ENCODE measurements at places on chromosomes 7 and 10.

DNA sequence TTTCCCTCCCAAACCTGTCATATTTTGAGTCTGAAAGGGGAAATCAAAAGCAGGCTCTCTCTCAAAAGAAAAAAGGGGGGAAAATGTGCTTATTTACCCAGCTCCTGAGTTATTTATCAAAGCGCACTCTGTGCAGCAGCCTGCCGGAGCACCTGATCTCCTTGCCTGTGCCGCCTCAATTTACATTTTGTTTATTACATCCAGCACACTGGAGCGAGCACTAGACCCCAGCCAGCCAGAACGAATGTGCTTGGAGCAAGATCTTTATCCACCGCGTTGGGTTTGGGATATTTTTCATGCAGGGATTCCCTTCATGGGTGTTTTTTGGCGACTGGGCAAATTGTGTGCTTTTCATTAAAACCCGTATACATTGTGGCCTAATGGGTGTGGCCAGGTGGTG is 161.9 kb upstream of the INSYN2A start:
- no peak for DNase-seq

GRCh38 chr10:37831495-37832333 is 25.7 kb downstream of the ZNF248 start:
- no peak for DNase-seq

- DNase-seq: no peak
These were observed 4.0 kb downstream of the PDAP1 start for GRCh38 chr7:99404235-99404976.

DNA sequence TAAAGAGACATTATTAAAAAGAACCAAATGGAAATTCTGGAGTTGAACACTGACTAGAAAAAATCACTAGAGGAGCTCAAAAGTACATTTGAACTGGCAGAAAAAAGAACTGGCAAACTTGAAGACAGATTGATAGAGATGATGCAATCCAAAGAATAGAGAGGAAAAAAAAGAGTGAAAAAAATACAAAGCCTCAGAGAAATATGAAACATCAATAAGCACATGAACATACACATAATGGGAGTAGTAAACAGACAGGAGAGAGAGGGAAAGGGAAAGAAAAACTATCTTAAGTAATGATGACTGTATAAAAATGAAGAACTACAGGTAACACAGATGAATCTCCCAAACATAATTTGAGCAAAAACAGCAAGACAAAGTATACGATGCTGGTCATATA is 61.1 kb downstream of the CNOT4 start:
- no peak for DNase-seq

DNA sequence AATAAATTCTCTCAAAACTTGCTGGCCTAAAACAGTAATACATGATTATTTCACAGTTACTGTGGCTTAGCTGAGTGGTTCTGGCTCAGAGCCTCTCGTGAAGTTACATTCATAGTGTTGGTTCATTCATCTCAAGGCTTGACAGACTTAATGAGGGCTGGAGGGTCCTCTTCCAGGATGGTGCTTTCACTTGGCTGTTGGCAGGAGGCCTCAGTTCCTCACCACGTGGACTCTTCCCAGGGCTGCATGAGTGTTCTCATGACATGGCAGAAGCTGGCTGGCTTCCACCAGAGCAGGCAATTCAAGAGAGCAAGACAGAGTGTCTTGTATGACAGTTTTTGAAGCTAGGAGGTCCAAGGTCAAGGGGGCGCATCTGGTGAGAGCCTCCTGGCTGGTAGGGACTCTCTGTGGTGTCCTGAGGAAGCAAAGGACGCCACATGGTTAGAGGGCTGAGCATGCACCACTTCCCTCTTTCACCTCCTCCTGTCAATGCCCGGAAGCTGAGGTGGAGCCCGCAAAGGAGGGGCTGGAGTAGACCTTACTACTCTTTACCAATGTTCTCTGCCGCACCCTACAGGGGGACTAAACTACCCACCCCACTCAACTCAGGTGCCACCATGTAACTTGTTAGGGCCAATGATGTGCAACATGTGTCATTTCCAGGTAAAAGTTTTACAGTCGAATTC is 58.2 kb upstream of the YAE1 start:
- DNase-seq: no peak

DNA sequence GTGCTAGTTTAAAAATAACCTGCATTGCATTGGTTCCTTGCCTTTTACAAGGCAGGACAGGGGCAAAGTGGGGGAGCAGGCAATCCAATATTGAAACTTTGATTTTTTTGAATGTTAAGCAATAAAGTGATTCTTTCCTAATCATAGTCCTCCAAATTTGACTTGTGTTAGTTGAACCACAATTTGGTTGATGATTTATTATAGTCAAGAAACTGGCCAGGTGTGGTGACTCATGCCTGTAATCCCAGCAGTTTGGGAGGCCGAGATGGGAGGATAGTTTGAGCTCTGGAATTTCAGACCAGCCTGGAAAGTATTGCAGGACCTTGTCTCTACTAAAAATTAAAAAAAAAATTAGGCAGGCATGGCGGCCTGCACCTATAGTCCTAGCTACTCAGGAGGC is 27.9 kb upstream of the ABLIM1 start:
- DNase-seq: no peak

DNA sequence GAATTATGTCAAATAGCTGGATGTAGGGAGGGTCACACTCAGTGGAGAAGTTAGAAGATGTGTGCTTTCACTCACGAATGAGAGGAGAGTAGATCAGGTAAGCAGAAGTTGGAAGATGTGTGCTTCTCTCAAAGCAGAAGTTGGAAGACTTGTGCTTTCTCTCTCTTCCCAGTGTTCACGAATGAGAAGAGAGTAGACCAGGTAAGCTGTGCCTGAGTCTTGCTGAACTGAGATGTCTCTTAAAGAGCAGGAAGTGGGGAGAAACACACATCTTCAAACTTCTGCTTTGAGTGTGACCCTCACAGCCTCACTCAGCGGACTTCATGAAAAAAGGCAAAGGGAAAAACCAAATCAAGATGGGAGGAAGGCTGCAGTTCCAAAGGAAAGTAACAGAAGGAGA is 7.0 kb upstream of the TMEM243 start:
- DNase-seq: no peak

DNA sequence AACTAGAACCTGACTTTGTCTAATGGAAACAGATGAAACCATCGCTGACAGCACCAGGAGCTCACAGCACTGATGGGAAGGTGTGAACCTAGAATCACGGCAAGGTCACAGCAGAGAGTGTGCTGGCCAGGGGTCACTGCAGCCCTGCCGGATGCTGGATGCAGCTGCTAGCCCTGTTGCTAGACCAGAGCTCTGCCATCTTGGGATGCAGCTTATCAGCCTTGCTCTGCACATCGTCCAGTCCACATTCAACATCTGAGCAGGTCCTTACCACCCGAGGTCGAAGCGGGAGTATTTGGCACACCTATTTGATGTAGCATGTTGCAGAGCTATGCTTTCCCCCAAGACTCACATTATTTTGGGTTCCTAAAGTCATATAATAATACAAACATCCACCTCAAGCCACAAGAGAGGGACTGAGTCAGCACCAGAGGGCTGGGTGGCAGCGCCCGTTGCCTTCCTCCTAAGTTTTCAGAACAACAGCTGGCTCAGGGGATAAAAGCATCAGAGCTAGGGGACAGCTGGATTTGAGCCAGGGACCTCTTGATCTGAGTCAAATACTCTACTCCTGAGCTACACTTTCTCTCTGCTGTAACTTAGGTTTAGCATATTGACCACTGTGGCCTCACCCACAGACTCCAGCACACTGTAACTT is 135.3 kb downstream of the ZNF467 start:
- DNase-seq: no peak

- DNase-seq: no peak
These were observed 24.6 kb upstream of the MPP7 start for GRCh38 chr10:28327491-28327880.

DNA sequence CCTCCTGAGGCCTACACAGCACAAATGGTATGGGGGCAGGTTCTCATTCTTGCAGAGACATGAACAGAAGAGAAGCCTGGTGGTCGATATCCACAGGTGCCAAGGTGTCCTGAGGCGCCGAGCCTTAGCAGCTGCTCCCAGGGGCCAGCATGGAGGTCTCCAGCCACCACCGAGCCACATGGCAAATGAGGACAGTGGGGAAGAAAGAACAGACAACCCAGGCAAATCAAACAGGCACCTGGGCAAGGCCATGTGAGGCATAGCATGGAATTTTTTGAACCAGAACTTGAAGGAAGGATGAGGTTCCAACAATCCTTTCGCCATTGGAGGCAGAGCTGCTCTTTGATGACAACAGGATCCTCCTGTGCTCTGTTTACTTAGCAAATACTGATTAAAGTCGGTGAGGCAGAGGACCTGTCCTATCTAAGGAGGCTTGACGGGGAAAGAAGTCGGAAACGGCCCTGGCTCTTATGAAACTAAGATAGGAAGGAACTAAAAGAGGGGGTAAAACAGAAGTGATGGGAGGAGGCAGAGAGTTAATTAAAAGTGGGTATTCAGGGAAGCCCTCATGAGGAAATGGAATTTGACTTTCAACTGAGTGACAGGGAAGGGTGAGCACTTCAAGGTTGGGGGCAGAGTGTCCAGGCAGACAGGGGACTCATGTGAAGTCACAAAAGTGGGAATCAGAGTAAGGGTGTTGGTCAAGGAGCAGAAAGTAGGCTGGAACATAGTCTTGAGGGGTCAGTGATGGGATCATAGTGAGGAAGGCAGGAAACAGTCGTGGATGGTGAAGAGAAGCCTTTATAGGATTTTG is 8.6 kb upstream of the CALML3 start:
- DNase-seq: no peak

DNA sequence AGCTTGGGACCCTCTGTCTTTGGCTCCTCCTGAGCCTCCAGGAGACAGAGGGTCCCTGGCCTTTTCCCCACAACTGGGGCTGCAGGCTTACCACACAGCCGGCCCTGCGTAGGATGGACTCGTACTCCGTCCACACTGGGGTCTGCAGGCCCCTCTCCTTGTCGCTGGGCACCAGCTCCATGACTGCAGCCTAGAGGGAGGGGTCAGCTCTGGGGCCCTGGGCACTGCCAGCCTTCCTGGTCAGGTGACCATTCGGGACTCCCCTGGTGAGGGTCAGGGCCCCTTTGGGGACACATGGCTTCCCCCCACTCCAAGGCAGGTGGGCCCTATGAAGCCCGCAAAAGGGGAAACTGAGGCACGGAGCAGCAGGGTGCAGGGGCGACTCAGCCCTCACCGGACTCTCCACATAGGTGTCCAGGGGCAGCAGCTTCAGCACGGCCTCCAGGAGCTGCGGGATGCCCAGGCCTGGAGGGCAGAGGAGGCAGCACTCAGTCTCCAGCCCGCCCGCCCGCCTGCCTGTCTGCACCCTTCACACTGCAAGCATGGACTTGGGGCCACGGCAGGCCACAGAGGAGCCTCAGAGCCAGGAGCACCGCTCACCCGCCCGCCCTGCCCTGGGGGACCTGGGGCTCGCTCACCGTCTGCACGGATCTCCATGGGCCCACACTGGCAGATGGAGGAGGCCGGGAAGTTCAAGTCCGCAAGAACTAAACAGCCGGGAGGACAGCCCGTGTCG is 1.1 kb downstream of the FUOM start:
- peak; percentile 37 for DNase-seq

- no peak for DNase-seq
These were observed 682.8 kb upstream of the NRP1 start for GRCh38 chr10:34017281-34017680.

DNA sequence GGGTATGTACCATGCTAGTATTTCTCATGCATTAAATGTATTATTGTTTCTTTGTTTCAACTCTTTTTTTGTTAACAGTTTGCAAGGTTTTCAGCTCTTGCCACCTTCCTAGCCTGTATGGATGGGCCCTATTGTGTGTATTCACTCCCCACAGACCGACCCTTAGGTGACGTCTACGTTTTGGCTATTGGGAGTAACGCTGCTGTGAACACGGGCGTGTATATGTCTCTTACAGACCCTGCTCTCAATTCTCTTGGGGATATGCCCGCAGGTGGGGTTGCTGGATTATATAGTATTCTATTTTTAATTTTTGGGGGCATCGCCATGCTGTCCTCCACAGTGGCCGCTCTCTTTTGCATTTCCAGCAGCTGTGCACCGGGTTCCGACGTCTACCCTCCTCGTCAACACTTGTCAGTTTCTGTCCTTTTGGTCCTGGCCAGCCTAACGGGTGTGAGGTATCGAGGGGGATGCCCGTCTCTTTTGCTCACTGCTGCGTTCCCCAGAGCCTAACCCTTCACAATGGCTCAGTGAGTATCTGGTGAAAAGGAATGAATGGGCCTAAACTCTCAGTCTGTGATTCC is 64.1 kb upstream of the GNA12 start:
- DNase-seq: peak; percentile 26

- no peak for DNase-seq
These were observed 99.8 kb upstream of the HGF start for GRCh38 chr7:81869670-81870069.

DNA sequence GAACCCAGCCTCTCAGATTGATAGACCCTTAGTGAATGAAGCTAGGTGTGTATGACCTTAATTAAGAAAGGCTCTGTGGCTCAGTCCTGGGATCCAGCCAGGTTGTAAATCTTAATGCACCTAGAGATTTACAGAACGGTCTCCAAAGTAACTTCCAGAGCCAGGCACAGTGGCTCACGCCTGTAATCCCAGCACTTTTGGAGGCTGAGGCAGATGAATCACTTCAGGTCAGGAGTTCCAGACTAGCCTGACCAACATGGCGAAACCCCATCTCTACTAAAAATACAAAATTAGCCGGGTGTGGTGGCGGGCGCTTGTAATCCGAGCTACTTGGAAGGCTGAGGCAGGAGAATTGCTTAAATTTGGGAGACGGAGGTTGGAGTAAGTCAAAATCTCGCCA is 24.3 kb downstream of the CALHM2 start:
- DNase-seq: no peak

DNA sequence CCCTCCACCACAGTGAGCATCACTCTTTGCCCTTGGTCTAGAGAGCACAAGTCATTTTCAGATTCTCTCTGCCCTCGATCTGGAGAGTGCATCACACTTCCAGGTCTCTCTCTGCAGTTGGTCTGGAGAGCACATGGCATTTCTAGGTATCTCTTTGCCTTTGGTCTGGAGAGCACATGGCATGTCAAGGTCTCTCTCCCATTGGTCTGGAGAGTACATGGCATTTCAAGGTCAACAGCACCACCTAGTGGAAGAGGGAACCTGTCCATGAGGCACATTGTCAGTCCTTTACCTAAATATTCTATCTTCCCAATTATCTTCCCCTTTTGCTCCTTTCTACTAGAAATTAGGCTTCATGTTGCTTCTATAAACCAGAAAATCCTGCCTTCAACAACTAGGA is 1139.4 kb downstream of the XPNPEP1 start:
- DNase-seq: no peak

Measured in Right ventricle myocardium inferior (tissue), 1 donor.